NCI-H526 (cell line): ENCODE measurements at places on chromosomes 16 and 17.

DNA sequence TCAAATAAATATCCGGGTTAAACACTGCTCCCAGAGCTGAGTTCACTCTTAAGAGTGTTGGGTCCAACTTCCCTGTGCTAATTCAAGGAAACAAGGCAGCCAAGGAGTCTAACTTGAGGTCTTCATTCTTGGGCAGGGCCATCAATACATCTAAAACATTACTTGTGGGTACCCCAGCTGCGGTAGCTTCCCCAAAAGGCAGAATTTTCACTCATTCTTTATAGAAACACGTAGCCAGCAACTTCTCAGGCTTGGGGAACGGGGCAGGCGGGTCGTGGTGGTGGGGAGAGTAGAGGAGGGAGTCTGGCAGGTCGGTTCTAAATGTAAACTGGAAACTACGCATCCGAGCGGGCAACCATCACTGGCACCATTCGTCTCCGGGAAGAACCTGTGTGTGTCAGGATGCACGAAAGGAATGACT lies 666 bp upstream of the METTL9 start:
- DNase-seq, result peak; percentile 28

DNA sequence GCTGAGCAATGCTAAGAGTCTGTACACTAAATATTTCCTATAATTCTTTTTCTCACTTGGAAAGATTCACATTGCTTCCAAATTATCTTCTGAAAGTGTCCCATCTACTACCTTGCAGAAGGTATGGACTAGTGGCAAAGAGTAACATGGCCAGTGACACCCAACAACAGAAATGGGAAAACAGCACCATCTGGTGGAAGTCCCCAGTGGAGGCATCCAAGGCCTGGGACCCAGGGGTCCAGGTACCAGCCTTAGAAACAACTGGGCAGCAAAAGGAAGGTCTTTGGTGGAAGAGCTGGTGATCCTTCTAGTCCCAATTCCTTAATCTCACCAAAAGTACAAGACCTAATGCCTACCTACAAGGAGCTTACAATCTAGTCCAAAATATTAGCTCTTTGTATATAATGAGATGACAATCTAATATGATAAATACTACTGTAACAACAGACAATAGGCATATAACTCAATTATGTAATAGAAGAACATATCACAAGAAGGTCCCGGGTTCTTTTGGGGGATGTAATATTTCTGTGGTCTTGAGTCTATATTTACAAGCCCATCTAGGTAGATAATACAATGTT lies 55.3 kb downstream of the SKAP1 start:
- peak; percentile 83 for DNase-seq

- no peak for DNase-seq
These were observed 28.7 kb downstream of the GOSR1 start for GRCh38 chr17:30505868-30506417.

DNA sequence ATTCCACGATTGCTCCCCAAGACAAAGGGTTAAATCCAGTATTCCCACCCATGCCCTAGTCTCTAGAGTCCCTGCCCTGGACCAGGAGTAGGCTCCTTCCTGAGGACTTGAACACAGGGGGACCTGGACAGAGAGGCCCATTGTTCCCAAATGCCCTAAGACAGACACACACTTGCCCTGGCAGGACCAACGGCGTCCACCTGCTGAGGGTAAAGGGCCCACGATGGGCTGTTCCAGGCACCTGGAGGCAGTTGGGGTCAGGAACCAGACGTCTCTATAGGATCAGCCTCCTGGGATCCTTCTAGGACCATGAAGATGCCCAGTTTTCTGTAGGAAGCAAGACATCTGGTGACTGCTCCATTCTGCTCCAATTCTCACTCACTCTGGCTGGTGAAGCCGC lies 39.3 kb downstream of the TNFRSF13B start:
- no peak for DNase-seq

DNA sequence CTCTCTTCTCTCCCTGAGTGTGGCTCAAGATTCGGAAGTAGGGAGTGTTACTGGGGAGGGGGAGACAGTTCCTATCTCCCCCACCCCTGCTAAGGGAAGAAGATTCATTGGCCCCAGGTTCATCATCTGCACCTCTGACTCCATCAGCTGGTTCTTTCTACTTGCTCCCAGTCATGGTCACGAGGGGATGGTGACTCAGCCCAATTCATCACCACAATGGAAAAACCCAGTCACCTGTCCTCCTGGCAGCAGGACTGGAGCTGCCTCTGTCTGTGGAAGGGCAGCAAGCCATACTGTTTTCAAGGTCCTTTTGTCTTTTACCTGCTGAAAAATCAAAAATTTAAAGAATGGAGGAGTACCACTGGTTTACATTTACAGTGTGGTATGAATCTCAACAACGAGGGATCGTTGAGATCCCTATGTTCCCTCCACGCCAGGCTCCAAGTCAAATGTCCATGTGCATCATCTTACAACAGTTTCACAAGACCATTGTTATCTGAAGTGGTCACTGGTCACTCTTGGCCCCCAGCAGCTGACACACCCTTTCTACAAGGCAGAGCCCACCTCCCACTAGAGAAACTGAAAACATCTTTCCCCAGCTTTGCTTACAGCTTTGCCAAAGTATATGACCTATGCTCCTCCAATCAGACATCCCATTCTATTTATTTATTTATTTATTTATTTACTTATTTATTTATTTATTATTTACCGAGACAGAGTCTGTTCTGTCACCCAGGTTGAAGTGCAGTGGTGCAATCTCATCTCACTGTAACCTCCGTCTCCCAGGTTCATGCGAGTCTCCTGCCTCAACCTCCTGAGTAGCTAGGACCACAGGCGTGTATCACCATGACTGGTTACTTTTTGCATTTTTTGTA lies 40.4 kb upstream of the NDRG4 start:
- DNase-seq, result no peak

GRCh38 chr17:47204722-47205418 lies 4.3 kb upstream of the MYL4 start:
- no peak for DNase-seq

DNA sequence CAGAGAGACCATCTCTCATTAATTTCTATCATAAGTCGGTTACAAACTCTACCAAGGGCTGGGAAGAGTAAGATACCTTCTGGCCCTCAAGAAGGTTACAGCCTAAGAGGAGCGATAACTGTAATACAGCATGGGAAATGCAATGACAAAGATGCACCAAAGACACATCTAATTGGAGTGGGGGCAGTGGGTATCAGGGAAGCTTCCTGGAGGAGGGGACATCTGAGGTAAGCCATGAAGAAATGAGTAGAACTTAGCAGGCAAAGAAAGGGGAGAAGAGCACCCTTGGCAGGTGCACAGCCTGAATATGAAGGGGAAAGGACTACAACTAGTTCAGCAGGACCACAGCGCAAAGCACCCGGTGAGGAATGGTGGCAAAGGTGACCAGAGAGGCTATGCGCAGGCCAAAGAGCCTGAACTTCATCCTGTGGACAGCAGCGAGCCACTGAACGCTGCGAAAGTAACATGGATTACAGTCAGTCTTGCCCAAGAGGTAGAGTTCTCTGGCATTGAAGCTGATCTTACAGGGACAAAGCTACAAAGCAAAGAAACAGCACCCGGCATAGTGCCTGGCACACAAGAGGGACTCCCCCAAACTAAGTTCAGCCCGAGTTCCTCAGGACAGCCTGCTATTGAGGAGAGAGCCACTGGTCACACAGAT lies 2.8 kb downstream of the TBC1D10B start:
- DNase-seq, result no peak

DNA sequence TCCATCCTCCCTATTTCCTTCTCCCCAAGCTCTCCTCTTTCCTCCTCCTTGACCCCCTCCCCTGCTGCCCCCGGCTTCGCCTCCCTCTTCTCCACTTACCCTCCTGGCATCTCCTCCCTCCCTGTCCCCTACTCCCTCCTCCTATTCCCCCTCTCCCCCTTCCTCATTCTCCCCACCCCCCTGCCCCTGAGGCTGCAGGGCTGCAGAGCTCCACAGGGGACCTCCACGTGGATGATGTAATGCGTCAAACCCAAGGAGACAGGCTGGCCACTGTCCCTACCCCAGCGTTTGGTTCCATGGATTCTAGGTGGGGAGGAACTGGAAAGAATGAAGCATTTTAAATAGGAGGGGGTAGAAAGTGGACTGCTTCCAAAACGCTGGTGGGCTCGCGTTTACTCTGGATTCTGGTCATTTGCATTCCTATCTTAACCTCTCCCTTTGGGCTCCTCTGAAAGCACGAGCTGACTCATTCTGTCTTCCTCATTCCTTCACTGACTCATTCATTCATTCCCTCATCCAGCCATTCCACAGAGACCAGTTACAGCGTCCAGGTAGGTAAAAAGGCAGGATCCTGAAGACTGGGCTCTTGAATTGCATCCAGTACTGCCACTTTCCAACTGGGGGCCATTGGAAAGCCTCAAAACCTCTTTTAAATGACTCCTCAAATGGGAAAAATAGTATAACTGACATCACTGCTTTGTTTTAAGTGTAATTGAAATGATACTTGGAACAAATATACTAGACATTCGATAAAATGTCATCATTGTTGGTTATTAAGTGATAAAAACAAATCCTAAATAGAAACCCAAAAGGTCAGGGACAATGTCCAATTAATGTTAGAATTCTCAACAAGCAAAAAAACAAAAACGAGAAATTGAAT lies 943 bp upstream of the COTL1 start:
- no peak for DNase-seq

DNA sequence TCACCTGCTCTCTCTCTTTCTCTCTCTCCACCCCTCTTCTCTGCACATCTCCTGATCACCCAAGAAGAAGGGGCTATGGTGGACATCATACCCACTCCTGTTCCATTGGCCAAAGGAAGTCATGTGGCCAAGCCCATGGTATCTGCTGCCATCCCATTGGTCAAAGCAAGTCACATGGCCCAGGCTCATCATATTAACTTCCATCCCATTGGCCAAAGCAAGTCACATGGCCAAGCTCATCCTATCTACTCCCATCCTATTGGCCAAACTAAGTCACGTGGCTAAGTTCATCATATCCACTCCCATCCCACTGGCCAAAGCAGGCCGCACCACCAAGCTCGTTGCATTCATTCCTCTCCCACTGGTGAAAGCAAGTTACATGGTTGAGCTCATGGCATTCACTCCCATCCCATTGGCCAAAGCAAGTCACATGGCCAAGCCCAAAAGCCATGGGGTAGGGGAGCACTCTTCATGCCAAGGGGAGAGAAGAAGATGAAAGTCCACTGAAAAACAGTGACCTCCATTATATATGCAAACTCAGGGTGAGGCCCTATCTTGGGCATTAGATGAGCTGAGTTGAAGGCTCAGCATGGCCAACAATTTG lies 29.2 kb downstream of the SNX20 start:
- DNase-seq, result no peak

DNA sequence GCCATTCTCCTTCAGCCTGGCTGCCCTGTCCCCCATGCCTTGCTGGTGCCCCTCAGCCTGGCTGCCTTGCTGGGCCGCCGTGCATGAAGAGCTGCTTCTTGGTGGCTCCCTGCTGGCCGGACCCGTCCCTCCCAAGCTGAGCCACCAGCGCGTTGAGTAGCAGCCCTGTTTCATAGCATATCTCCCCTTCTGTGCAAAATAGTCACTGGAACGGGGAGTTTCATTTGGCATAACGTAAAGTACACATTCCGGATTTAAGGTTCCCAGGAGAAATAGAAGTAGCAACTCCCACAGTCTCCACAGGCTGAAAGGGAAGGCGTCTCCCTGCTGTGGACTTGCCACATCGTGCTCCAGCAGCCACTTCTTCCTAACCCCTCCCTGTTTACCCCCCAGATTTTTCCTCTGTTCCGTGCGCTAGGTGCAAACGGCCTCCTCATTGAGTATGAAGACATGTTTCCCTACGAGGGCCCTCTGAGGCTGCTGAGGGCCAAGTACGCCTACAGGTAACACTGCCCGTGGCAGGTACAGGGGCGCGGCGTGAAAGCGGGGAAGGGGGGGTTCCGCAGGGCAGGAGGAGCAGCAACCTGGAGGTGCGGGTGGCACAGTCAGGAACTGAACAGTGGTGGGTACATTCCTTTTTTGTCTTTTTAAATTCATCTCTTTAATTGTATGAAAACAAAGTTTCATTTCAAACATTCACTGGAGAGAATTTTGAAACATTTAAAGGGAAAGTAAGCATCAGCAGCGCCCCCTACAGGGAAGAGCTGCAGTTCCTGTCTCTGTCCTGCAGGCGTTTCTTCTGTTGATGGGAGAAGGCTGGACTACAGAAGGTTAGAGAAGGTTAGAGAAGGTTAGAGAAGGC lies 5.8 kb upstream of the OGFOD3 start:
- DNase-seq, result peak; percentile 67

GRCh38 chr17:57915985-57916757 lies 39.0 kb downstream of the CUEDC1 start:
- DNase-seq, result no peak

- DNase-seq, result no peak
These were observed 98.4 kb downstream of the MGAT5B start for GRCh38 chr17:76966486-76967181.
